Activated CD4-positive, alpha-beta T cell treated with anti-CD3 and anti-CD28 coated beads, Interleukin-2, Interleukin-6, amounts not matched to agents 100 ng/mL and 50 ng/mL, durations not matched to agents 16 hours and 8 hours (primary cell): ENCODE measurements at places on chromosomes 1 and 21.

DNA sequence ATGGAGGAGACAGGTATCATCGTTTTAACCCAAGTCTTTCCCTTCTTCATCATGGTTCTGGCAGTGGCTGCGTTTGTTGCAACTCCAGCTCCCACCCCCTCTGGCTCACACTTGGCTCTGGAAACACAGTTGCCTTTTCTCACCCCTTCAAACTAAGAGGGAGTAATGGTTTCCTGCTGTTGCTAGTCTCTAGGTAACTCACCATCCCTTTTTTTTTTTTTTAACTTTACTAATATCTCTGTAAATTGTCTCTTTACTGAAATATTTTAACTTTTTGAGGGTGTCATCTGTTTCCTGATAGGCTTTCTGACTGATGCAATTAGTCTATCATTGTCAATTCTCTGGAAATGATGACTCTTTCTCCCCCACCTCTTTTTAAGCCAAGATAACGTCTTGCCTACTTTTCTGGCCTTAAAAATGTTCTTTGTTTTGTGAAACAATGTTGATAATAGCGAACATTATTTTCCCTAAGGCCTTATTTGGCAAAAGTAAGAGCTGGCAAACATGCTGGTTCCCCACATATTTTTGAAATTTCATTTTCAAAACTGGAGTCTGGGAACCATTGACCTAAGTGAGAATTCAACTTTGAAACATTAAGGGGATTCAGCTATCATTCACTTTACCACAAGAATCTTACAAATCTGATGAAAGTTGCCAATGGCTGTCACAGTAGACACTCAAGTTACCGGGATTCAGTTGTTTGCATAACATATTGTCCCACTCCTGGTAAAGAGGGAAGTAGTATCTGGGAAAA is 85.3 kb downstream of the LEPR start:
- no peak for DNase-seq

- DNase-seq: no peak
These were observed 9.4 kb upstream of the CTBS start for GRCh38 chr1:84583648-84584047.

GRCh38 chr1:93143136-93143535 is 37.1 kb downstream of the TMED5 start:
- no peak for DNase-seq

DNA sequence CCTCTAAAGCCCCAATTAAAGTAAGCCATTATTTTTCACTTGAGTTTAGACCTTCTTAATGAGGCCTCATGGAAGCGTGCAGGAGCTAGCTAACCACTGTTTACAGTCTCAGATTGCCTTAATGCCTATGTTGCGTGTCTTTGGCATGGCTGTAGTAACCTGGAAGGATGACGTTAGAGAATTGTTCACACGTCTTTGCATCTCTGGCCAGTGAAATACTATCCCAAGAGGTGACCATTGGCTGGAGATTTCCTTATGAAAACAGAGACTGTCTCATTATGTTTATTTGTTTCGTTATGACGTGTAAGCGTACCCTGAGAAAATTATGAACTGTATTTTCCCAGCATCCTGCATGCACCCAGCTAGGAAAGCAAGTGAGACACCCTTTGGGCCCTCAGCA is 18.6 kb upstream of the BMP8A start:
- no peak for DNase-seq

GRCh38 chr1:43446388-43446740 is 7.4 kb downstream of the HYI start:
- no peak for DNase-seq

- DNase-seq: peak; percentile 36
These were observed 44.1 kb downstream of the GPR3 start for GRCh38 chr1:27436204-27437159.

DNA sequence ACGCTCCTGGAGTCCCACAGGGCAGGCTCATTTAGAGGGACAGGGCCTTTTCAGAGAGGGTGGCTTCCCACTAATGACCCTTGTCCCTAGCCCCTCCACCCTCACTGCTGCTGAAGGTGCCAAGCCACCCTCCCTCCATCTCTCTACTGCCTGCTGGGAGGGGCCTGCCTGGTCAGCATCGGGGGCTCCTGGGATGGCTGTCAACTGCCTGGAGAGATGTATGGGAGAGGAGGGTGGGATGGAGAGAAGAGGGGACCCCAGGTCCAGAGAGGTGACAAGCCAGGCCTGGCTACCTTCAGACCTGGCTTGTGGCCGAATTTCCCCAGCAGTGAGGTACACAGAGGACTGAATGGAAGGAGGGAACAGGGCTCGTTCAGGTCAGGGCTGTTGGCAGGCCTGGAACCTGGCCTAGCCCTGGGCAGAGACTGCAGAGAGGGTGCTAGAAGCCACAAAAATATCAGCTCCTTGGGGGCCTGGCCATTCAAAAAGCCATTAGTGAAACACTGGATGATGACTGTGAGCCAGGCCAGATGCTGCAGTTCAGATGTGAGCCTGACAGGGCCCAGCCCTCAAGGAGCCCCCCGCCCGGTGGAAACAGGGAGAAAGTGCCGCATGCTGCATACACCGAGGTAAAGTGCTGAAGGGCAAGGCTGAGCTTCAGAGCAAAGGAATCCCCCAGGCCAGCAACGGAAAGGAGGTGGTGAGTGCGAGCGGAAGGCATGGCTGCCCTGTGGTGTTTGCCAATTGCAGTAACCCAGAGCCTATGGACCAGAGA is 20.0 kb downstream of the MMEL1 start:
- DNase-seq: no peak

DNA sequence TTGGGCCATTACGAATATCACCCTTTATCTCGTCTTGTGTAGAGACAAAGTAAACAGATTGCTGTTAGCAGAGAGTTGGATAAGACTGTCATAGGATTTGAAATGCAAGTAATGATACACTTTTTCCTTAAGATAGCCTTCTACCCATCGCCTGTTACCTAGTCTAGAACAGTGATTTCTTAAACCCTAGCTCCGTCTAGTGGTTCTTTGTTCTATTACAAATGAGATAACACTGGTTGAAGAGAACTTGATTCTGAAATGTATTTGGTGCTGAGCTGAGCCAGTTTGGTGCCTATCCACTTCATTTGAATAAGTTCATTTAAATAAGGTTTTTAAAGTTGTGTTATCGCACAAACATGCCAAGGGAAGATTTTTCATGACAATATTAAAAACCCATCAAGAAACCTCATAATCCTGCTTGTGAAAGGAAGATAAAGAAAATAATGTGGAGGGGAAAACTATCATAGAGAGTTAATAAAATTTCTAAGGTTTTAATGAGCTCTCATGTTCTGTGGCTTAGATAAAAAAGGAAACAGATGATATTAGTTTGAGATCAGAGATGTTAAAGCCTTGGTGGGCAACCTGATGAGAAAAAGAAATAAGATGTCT is 1.5 kb upstream of the KCNH1 start:
- DNase-seq: peak; percentile 46

- DNase-seq: no peak
These were observed 367.9 kb upstream of the ADGRL4 start for GRCh38 chr1:79374397-79374796.

GRCh38 chr1:172898866-172899265 is 151.9 kb downstream of the TNFSF18 start:
- no peak for DNase-seq

DNA sequence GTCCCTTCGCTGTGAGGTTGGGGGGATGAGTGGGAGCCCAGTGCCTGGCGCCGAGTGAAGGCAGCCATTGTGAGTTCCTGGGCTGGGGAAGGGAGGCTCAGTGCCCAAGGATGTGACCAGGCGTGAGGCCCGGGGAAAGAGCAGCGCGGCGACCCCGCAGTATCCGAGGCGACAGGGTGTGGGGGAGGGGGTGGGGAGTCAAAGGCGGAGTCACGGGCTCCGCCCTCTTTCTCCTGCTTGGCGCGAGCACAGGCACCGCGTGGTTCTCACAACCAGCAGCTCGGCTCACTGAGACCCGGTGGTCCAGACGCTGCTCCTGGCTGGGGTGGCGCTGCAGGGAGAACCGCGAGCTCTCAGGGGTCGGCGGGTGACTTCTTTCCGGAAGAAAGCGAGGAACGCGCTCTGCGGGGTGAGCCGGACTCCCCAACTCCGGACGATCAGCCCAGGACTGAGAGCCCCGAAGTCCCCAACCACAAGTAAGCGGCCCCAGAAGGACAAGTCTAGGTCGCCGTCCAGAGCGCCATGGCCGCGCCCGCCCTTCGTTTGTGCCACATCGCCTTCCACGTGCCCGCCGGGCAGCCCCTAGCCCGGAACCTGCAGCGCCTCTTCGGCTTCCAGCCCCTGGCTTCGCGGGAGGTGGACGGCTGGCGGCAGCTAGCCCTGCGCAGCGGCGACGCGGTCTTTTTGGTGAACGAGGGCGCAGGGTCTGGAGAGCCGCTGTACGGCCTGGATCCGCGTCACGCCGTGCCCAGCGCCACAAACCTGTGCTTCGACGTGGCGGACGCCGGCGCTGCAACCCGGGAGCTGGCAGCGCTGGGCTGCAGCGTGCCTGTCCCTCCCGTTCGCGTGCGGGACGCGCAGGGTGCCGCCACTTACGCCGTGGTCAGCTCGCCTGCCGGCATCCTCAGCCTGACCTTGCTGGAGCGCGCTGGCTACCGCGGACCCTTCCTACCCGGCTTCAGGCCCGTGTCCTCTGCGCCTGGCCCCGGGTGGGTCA is at the start of gene HPDL:
Gene HPDL, plus strand, starts transcription at position 269 of the 997 bp plus-strand sequence. Its CDS starts 254 bp downstream, at position 523.
- peak; percentile 87 for DNase-seq

GRCh38 chr1:54131419-54131818 is 21.4 kb downstream of the CDCP2 start:
- no peak for DNase-seq

- no peak for DNase-seq
These were observed 24.3 kb downstream of the VAV3 start for GRCh38 chr1:107940701-107941100.

DNA sequence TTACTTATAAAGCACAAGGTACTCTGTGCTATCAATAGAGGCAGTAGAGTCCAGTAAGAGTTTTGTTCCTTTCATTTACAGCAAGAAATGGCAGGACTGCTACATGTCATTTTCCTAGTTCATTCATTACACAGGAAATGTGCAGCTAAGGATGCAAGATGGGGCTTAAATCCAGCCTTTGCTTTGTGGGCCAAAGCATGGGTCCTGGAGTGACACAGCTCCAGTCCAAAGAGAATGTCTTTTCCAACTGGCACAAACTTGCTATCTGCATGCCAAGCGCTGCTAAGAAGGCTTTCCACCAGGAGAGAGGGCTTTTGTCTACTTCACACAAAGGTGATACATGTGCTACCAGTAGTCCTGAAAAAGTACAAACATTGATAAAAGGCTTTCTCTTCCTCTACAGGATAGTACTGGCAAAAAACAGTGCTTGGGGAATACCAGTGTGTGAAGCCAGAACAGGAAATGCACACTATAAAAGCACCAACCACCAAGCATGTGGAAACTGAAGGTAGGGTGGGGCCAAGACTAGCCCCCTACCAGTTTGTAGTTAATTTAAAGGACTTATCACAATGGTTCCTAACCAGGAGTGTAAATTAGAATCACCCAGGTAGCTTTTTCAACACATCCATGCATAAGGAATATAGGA is 68.7 kb downstream of the ARID4B start:
- DNase-seq: no peak
